ENCODE measurements at places on chromosomes 13 and 19.
A peak's percentile ranks its signal among the peaks of the same experiment; 100 is the strongest.

GRCh38 chr13:106479929-106480328 lies 55.5 kb downstream of the EFNB2 start:
- no peak for DNase-seq

- DNase-seq: peak; percentile 73
These were observed 49.9 kb downstream of the AP1M1 start for GRCh38 chr19:16247353-16248182.

DNA sequence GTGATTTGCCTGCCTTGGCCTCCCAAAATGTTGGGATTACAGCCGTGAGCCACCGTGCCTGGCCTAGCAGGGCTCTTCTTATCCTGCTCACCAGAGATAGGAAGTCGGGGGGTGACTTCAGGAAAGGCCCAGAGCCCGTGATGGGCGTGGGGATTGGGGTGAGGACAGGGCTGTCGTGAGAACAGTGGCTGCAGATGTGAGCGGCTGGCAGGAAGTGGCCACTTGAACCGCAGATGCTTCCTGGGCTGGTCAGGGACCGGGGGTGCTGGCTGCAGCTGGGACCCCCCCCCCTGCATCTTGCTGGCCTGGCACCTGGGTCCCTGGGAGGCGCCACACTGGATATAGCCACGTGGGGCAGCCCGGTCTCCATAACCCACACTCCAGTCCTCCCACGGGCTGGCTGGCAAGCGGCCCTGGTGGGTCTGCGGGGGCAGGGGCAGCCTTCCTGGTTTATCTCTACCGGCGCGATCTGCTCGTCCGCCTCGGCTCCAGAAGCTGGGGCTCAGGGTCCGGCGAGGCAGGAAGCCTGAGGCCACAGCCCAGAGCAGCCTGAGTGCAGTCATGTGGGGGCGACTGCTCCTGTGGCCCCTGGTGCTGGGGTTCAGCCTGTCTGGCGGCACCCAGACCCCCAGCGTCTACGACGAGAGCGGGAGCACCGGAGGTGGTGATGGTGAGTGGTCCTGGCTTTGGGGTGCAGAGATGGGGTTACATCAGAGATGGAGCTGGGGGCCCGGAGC lies at the start of gene F2RL3:
F2RL3 (plus strand) TSS at position 371 of the 737 bp plus-strand sequence; CDS start at position 562, 191 bp downstream.
- DNase-seq: peak; percentile 44

DNA sequence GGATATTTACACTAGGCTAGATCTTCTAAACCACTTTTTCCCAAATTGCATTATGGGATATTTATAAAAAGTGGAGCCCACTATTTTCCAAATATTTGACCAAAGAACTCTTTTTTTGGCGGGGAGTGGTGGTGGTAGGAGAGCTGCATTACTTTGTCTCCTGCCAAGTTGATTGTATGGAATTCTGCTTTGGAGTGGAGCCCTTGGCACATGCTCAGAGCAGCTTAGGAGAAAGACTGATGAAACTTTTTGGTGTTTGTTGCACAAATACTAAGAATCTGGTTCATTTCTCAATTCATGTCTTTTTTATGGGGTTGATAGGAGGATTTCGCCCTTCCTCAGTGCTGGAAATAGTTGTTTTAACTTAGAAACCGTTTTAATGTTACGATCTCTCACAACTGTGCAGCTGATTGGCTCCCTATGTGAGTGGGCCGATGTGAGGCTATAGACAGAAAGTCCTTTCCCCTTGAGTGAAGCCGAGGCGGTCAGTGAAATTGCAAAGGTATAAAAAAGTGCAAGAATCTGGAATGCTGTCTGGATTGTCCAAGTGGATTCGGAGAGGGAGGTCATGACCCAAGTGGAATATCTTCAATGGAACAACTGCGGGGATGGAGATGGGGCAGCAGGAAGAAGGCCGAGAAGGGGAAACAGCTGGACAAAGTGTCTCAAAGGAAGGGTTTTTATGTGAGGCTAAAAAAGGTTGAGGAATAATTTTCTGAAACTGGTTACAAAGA lies 415.9 kb downstream of the FGF9 start:
- DNase-seq: no peak

DNA sequence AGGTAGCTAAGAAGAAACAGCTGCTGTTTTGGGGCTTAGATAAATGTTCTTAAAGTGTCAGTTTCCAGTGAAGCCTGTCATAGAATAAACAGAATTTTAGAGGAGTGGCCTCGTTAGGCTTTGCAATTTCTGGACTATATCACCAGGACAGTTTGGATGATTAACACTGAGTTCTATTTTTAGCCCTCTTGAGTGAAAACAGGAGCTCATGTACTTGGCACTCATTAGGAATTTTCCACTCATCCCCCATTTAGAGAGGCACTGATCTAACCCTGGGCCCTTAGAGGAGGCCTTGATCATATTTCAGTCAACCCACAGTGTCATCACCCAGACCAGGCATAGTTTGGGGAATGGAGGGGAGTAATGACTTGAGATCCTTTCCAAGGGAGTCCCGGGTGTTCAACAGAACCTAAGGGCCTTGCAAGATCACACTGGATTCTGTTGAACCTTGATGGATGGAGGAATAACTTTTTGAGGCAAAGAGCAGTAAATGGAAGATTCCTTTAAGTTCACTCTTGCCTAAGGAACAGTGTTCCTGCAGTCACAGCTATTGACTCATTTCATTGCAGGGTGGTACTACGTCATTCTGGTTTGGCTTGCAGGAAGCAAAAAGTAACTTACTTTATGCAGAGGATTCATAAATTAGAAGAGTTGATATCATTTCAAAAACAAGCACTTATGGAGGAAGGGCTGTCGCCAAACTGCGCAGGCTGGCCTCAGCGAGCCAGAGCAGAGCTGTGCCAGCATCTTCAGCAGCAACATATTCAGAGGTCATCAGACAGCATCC lies 160.2 kb downstream of the SLC7A1 start:
- DNase-seq: peak; percentile 62

DNA sequence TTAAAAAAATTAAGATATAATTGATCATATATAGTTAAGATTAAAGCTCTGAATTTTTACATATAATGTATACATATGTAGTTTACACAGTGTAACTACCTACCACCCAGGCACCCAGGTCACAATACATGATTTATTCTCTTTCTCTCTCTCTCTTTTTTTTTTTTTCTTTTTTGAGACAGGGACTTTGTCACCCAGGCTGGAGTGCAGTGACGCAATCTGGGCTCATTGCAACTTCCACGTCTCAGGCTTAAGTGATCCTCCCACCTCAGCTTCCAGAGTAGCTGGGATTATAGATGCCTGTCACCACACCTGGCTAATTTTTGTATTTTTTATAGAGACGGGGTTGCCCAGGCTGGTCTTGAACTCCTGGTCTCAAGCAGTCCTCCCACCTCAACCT lies 18.8 kb upstream of the CLASRP start:
- DNase-seq: no peak

- DNase-seq: no peak
These were observed 3.9 kb downstream of the PPP5C start for GRCh38 chr19:46350758-46351159.

DNA sequence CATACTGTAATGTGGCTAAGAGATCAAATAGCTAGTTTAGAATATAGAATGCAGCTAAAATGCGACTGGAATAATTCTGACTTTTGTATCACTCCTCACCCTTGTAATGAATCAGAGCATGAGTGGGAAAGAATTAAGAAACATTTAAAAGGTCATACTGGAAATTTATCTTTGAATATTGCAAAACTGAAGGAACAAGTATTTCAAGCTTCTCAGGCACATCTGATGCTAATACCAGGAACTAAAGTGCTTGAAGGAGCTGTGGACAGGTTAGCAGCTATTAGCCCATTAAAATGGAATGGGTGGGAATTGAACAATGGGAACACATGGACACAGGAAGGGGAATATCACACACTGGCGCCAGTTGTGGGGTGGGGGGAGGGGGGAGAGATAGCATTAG lies 144.2 kb upstream of the ZNF91 start:
- DNase-seq: no peak

- no peak for DNase-seq
These were observed 11.4 kb downstream of the NDUFA11 start for GRCh38 chr19:5891938-5892771.

DNA sequence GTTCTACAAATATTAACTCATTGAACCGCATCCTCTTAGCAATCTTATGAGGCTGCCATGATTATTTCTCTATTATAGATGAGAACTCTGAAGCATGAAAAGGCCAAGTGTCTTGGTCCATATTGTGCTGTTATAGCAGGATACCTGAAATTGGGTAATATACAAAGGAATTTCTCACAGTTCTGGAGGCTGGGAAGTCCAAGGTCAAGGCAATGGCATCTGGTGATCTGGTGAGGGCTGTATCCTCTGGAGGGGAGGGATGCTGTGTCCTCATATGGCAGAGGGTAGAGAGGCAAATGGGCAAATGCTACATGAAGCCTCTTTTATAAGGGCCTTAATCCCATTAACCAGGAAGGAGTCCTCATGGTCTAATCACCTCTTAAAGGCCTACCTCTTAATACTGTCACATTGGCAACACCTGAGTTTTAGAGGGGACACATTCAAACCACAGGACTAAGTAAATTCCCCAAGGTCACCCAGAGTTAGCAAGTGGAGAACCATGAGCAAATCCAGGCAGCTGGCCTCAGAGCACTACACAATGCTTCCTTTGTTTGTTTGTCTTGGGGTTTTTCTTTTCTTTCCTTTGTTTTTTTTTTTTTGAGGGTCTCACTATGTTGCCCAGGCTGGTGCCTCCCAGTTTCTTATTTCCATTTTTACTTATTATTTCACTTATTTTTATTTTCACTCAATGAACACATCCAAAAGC lies 55.9 kb upstream of the LATS2 start:
- DNase-seq: no peak

DNA sequence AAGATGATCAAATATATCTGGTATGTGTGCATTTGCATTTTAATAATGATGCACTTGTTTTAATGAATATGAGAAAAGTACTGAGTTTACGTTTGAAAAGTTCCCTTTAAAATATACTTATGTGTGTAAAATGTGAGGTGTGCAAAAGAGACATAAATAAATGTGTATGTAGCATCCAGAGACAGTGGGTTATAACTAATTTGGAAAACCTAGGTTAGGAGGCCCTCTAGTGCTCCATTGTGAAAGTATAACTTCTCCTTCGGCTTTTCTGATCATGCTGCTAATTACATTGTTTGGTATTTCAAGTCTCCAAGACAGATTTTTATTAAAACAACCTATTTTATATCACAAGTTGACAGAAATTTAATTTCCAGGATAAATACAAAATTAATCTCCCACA lies 30.1 kb downstream of the SCEL start:
- peak; percentile 38 for DNase-seq

GRCh38 chr19:16609511-16610200 lies 18.3 kb downstream of the MED26 start:
- no peak for DNase-seq

DNA sequence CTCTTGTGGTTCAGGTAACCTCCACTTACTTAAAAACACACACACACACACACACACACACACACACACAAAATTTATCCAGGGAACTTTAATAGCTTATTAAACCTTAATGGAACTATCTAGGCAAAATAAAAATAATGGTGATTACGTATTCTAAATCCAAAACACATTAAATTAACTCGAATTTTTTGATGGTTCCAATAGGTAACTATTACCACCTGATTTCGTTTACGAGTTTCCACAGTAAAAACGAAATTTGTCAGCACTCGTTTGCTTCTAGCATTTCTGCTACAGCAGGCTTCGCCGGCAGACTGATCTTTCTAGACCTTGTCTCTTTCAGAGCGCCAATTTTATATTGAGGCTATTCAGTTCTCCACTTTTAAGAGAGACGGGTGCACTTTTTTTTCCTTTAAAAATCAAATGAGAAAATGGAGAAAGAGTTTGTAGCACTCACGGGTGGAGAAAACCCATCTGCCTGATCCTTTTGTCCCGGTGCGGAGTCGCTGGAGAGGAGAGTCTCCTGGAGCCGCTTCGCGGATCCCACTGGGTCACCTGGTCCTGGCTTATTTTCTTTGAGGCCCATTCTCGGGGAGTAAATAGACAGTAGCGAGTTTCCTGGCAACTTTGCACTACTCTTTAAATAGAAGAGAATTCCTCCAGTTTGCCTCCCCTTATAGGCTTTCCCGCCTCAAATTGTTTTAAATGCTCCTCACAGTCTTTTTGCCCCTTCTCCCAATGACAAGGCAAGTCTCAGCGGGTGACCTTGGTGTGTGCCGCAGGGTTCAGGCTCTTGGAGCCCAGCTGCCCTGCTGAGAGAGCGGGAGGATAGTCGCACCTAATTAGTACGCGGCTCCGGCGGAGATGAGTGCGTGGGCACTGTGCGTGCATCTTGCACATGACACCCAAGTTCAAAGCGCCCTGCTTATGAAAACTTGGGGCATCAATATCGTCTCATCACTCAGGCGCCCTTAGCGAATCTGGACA lies 117.0 kb downstream of the KCNRG start:
- DNase-seq: no peak

GRCh38 chr13:42073683-42074082 lies 25.2 kb downstream of the DGKH start:
- DNase-seq: no peak

DNA sequence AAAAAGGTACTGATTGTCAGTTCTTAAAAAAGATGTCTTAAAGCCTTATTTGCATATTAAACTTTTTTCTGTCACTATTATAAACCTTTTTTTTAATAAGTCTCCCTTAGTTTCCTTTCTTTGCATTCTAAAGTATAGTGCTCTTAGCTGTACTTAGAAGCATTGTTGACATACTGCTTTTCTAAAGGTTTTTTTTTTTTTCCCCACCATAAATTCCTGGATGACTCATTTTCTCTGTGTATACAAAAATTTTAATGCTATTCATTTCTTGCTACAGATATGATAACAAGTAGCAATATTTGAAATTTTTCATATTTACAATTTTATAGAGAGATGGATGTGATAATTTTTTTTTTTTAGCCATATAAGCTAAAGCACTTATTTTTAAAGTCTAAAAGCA lies 43.5 kb downstream of the METTL21C start:
- DNase-seq: peak; percentile 52

GRCh38 chr13:107124730-107125129 lies 556.8 kb upstream of the ARGLU1 start:
- no peak for DNase-seq

- peak; percentile 92 for DNase-seq
These were observed 31.2 kb upstream of the KLF2 start for GRCh38 chr19:16293118-16294091.

DNA sequence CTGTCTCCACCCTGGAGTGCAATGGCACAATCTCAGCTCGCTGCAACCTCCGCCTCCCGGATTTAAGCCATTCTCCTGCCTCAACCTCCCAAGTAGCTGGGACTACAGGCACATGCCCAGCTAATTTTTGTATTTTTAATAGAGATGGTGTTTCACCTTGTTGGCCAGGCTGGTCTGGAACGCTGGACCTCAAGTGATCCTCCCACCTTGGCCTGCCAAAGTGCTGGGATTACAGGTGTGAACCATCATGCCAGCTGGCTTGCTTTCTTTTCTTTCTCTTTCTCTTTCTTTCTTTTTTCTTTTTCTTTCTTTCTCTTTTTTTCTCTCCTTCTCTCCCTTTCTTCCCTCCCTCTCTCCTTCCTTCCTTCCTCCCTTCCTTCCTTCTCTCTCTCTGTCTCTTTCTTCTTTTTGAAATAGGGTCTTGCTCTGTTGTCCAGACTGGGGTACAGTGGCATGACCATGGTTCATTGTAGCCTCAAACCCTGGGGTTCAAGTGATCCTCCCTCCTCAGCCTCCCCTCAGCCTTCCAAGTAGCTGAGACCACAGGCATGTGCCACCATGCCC lies 33.3 kb upstream of the NFIC start:
- DNase-seq: no peak

GRCh38 chr13:26929971-26930730 lies 169.6 kb upstream of the GPR12 start:
- peak; percentile 63 for DNase-seq

All from A172 (cell line).